ENCODE measurements at places on chromosomes 6 and 20.

DNA sequence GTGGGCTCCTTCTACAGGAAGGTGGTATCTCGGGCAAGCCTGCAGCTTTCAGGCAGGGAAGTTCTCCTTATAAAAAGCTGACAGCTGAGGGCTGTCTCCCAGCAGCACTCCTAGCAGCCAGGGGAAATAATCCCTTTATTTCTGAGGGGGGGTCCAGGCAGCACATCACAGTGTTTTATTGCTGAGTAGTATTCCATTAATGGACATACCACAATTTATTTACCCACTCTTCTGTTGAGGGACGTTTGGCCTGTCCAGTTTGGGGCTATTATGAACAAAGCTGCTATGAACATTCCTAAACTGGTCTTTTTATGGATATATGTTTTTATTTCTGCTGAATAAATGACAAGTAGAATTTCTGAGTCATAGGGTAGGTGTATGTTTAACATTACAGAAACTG lies 20.0 kb upstream of the PHACTR2 start:
- DNase-seq = no peak

GRCh38 chr6:14751645-14752175 lies 494.2 kb upstream of the JARID2 start:
- no peak for DNase-seq

DNA sequence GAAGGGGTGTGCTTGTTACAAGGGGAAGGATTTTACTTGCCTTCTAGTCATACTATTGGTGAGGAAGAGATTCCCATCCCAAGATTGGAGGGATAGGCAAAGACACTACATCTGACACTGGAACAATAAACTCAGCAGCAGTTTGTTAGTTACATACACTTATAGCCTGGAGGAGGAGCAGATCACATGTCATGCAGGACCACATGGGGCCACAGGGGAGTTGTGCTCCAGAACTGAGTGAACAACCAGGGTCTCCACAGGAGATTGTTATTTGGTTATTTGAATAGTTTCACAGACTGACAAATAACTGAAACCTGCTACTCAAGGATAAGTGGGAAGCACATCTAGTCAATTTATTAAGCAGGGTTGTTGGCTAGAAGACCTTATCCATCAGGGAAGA lies 559.4 kb upstream of the MANEA start:
- no peak for DNase-seq

DNA sequence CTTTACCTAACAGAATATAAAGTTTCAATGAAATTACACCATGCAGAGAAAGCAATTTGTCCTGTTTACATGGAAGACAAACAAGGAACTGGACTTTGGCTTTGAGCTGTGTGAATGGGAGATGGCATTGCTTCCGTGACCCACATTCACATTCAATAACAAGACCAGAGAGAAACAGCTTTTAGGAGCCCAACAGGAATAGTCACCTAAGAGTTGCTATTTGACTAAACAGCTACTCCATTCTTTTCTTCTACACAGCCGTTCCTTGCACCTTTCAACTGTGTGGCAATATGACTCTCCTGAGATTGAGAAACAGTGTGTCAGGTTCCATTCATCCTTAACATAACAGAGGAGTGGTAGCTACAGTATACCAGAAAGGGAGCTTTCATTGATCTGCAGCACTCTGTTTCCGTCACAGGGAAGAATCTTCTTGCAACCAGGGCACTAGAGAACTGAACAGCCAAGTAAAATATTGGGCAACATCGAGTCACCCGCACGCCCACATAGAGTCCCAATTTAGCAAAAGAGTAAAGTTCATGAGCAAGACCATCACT lies 355.1 kb downstream of the HAO1 start:
- no peak for DNase-seq

DNA sequence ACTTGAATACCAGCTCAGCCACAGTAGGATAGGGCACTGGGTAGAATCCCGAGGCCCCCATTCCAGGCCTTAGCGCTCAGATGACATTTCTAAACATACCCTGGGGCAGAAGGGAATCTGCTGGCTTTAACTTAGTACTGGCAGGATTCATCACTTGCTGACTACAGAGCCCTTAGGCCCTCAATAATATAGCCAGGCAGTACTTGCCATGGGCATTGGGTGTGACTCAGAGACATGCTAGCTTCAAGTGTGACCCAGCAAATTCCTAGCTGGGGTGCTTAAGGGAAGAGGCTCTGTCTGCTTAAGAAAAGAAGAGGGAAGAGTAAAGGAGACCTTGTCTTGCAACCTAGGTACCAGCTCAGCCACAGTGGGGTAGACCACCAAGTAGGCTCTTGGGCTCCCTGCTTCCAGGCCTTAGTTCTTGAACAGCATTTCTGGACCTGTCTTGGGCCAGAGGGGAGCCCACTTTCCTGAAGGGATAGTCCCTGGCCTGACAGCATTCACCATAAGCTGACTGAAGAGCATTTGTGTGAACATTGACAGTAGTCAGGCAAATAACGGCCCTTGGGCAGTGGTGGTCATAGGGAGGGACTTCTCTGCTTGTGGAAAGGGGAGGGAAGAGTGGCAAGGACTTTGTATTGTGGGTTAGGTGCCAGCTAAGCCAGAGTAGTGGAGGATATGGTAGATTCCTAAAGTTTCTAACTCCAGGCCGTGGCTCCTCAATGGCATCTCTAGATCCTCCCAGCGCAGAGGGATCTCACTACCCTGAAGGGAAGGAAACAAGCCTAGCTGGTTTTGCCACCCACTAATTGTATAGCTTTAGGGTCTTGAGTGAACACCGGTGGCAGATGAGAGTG lies 48.5 kb upstream of the HACE1 start:
- DNase-seq = no peak

GRCh38 chr20:6055981-6056569 lies 2.2 kb upstream of the LRRN4 start:
- DNase-seq = no peak

DNA sequence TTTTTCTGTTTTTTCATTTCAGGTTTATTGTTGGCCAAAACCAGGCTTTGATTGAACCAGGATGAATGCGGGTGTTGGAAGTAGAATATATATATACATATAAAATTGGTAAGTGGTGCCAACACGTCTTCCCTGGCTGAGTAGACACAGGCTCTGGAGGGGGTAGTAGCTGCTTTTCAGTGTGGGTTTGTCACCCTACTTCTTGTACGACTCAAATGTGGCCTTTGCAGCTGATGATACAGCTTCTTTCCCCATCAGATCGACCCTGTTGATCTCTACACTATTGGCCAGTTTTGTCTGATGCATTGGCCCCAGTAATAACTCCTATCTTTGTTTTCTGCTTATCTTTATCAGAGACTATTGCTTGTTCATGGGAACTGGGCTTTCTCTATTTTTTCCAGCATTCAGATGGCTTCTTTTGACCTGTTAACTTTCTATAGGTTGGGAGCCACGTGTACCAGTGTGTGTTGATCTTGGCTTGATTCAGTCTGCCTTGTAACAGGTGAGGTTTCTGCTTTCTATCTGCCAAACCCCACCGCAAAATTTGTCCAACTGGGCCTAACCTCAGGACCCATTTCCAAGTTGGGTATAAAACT lies 2.7 kb upstream of the ZNFX1 start:
- no peak for DNase-seq

- DNase-seq = no peak
Observed at GRCh38 chr6:79494841-79495240, 42.4 kb downstream of the LCA5 start.

- peak; percentile 56 for DNase-seq
Observed at GRCh38 chr6:119147101-119148053, 68.9 kb upstream of the FAM184A start.

- no peak for DNase-seq
Observed at GRCh38 chr20:50792708-50793574, 1.9 kb upstream of the BCAS4 start.

DNA sequence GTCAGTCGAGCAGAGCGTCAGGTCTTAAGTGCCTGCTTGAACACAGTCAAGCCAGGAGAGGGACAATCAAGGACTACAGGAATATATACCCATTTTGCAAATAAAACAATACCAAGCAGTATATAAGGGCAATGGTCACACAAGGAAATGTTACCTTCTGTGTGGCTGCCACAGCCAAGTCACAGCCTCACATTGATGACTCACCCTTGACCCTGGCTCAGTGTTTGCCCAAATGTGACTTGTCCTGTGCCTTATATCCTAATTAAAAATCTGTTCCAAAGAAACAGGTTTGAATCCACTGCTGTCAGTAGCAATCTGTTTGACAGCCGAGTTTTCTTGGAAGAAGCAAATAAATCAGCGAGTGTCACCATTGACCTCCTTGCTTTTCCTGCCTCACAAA lies 34.3 kb downstream of the C6orf89 start:
- no peak for DNase-seq

GRCh38 chr20:56683077-56683865 lies 54.2 kb downstream of the TFAP2C start:
- DNase-seq = no peak

- no peak for DNase-seq
Observed at GRCh38 chr20:5061213-5061612, 58.5 kb downstream of the PCNA start.

GRCh38 chr6:39430446-39430845 lies 107.9 kb upstream of the KCNK16 start:
- DNase-seq = no peak

DNA sequence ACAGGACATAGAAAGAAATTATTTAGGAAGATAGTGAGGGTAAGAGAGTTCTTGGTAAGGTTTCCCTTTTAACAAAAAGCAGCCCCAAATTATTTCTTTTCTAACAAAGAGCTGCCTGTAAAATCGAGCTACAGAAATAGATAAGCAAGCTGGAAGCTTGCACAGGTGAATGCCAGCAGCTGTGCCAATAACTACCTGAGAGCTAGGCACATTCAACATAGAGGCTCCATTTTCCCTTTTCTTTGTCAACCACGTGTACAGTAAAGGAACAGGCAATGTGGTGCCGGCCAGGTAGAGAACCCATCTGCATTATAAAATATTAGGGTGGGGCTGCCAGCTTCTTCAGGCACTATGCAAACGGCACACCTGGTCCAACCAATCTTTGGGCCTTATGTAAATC lies 341.6 kb upstream of the JAG1 start:
- no peak for DNase-seq

- DNase-seq = no peak
Observed at GRCh38 chr6:10163203-10163962, 251.5 kb downstream of the TFAP2A start.

DNA sequence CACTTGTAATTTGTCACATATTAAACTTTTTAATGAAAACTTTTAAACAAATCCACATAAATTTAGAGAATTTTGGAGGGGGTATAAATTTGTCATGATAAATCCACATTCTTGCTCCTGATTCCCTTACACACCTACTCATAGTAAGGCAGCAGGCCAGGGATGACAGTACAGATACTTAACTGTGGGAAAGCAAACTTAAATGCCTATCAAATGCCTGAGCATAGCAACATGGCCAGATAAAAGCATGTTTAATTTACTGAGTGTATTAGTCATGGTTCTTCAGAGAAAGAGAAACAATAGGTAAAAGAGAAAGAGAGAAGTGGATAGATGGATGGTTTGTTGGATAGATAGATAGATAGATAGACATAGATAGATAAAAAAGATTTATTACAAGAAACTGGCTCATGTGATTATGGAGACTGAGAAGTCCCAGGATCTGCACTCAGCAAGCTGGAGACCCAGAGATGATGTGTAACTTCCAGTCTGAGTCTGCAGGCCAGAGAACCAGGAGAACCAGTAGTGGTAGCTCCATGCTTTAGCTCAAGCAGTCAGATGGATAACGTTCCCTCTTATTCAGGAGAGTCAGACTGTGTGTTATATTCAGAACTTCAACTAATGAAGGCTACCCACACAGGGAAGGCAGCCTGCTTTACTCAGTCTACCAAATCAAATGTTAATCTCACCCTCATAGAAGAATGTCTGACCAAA lies 15.9 kb upstream of the ADGRF1 start:
- no peak for DNase-seq

DNA sequence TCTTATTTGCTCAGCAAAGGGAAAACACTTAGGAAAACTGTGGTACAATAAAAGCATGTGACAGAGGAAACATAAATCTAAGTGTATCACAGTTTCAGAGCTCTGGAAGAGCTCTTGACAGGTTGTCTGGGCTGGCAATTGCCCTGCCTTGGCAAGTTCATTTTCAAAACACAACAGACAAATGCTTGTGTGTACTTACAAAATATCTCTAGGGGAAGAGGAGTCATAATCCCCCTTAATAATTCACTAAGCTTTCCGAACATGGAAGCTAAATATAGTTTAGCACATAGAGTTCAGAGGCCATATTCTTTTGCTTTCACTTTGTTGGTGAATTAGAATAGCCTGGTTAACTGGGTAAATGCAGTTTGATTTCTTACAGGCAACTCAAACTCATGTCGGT lies 211.6 kb upstream of the THEMIS start:
- DNase-seq = no peak

GRCh38 chr6:34560366-34561226 lies 4.5 kb upstream of the SPDEF start:
- DNase-seq = no peak

- no peak for DNase-seq
Observed at GRCh38 chr20:57467742-57468141, 57.2 kb downstream of the CTCFL start.

- no peak for DNase-seq
Observed at GRCh38 chr6:81465859-81466258, 286.6 kb downstream of the TENT5A start.

GRCh38 chr20:32113591-32114260 lies 4.2 kb downstream of the TM9SF4 start:
- DNase-seq = no peak

GRCh38 chr6:114049367-114049966 lies 78.5 kb upstream of the HDAC2 start:
- DNase-seq = no peak

GRCh38 chr6:5172041-5172653 lies 87.0 kb downstream of the PPP1R3G start:
- DNase-seq = no peak

DNA sequence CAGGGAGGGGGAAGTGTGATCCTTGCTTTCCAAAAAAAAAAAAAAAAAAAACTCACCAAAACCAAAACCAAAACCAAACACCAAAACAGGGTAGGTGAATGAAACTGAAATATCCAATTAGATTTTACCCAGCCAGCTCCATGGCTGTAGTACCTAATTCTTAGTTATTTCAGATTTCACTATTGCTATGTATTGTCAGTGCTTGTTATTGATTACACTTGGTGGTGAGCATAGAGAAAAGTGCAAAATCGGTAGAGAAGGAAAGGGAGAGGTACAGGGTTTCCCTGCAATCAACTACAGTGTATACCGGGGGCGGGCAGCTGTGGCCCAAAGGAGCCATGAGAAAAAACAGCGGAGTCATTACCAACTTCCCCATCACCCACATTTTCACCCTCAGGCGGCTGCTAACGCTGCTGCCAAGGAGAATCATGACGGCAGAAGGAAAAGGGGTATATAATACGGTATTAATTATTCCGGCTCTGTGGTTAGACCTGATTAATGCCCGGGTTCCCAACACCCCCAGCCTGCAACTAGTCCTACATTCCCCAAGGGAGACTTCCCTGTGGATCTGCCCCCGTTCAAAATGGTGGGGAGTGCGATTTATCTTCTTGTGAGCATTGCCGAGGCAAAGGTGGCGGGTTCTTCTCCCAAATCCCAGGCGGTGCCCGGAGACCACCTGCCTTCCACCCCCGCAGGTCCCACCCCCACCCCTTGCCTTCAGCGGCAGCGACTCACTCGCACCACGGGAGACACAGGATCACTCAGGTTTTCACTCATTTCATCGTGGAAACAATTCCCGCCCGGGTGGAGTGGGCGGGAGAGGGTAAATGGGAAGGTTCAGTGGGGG lies at the start of gene C6orf62:
Gene C6orf62 (minus strand): TSS at position 30 of the 847 bp plus-strand sequence. CDS start 486 bp downstream, outside the sequence.
- peak; percentile 70 for DNase-seq

- no peak for DNase-seq
Observed at GRCh38 chr6:91476000-91476399, 889.1 kb upstream of the MAP3K7 start.

GRCh38 chr6:106749609-106750008 lies 120.2 kb downstream of the QRSL1 start:
- DNase-seq = no peak

- DNase-seq = no peak
Observed at GRCh38 chr6:14802514-14803160, 443.2 kb upstream of the JARID2 start.
